ENCODE measurements at places on chromosomes 11 and 22.

DNA sequence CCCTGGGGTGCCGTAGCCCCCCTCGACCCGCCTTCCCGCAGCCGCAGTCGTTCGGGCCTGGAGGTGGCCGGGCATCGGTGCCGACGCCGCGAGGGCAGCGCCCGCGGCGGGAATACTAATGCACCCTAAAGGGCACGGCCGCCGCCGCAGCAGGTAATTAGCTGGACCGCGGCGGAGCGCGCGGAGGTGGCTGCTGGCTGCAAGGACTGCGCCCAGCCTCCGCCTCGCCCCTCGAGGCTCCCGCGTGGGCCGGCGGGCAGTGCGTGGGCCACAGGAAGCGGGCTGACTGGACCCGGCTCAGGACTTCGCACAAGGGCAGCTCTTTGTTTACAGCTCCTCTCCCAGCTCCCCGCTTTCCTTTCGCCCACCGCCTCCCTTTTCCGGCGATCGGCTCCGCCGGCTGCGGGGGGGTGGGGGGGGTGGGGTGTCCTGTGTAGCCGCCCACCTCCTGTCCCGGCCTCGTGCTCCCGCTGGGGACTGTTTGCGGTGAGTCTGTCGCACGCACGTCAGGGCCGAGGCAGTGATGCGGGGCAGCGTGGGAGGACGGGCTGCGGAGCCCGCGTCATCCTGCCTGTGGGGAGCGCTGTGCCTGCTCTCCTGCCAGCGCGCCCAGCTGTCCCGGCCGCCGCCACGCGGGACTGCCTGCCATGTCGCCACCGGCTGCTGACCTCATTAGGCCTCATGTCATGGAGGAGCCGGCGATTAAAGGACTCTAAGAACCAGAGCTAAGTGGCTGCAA is 53.2 kb downstream of the GRIK4 start:
- peak; percentile 34 for DNase-seq

DNA sequence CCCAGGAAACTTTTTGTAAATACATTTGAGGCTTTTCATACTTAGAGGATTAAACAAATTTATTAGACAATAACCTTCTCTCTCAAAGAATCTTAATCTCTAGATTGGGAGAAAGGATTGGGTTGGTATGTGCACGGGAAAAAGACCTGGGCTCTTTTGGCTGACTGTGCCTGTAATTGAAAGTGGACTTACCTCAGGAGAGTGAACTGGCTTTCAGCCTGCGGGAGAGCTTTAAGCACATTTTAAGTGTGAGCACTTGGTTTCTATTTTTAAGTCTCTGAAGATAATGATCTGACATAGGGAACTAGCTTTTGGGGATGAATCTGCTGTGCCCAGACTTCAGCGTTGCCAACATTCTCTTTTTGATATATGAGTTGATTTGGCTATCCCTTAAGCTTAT is 35.8 kb downstream of the UVRAG start:
- DNase-seq: no peak

DNA sequence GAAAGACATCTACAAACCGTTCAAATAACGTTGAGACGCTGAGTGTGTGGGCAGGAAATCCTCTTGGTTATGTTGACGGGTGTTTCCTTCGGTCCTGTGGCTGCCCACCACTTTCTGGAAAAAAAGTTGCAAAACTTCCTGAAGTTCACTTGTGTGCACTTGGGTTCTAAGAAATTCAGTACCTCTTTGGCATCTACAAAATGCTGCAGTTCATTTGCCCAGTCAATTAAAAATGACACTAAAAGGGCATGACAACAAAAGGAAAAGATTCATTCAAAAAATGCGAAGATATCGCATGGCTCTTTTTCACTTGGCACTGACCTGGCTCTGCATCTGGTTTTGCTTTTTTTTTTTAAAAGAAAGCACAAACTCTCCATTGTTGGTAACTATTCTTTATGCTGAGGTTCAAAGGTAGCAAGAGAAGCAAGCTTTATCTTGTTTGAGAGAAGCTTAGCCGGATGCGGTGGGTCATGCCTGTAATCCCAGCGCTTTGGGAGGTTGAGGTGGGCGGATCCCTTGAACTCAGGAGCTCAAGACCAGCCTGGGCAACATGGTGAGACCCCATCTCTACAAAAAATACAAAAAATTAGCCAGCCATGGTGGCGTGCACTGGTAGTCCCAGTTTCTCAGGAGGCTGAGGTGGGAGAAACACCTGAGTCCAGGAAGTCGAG is 10.6 kb upstream of the XBP1 start:
- DNase-seq: no peak

DNA sequence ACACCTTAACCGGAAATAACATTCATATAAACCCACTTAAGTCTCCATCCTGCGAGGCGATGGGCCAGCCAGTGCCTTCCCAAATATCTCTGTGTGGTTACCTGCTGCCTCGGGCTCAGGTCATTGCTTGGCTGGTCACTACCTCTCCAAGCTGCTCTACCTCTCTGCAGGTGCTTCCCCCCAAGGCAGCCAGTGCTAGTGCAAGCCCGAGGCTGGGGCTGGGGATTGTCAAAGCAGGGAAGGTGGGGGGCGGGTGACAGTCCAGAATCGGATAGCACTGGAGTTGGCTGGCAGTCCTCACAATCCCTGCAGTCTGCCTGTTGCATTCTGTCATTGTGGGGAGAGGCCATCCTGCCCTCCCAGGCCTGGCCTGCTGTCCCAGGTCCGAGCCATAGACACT is 11.1 kb downstream of the MCHR1 start:
- no peak for DNase-seq

- no peak for DNase-seq
Measured at GRCh38 chr11:44573333-44573732, 7.9 kb downstream of the CD82 start.

GRCh38 chr11:40787224-40787623 is 672.2 kb downstream of the LRRC4C start:
- DNase-seq: no peak

DNA sequence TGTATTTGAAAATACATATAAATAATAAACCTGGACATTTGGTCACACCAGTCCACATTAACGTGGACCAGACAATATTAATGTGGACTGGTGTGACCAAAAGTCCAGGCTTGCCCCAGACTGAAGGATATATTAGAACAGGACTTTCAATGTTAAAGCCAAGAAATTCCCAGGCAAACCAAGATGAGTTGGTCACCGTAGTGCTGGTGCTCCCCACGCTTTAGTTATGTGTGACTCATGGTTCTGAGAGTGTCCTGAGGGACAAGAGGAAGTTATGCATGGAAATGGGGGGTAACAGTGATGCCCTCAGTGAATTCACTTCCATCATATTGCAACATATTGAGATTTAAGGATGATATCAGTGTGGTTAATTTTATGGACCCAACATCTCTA is 31.4 kb downstream of the POU2AF1 start:
- DNase-seq: no peak

- DNase-seq: no peak
Measured at GRCh38 chr11:33633251-33634003, 67.2 kb downstream of the C11orf91 start.

GRCh38 chr22:47089796-47090460 is 327.5 kb downstream of the TBC1D22A start:
- no peak for DNase-seq
